ENCODE measurements at places on chromosomes 7 and 10. TPM values are rescaled to one million over a fixed set of nuclear protein-coding genes. Genes with fewer than 3 reads are reported as not detected.

- DNase-seq: no peak
These were observed 116.2 kb downstream of the LSMEM1 start for GRCh38 chr7:112596981-112597380.

DNA sequence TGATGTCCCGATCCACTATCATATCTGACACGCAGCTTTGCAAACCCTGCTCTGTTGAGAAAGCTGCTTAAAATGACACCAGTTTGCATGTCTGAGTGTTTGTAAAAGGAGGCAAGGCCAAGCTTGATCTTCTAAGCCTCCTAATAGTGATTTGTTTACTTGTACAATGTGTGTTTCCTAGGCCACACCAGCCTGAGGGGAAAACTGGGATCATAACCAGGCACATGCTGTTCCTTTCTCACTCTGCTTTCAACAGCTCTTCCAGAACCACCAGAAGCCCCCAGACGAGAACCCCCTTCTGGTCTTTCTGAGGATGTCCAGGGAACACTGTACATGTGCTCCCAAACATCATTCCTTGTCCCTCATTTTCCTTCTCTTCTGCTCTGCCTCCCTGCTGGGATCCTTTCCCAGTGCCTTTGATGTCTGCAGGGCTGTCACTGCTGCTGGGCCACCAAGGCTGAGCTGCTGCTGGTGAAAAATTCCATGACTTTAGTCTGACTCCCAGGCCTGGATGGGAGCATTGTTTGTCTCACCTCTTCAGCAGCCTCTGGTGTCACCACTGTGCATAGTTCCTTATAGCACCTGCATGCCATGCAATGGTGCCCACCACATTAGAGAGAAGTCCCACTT is 4.0 kb upstream of the LGI1 start:
- DNase-seq: peak; percentile 23

DNA sequence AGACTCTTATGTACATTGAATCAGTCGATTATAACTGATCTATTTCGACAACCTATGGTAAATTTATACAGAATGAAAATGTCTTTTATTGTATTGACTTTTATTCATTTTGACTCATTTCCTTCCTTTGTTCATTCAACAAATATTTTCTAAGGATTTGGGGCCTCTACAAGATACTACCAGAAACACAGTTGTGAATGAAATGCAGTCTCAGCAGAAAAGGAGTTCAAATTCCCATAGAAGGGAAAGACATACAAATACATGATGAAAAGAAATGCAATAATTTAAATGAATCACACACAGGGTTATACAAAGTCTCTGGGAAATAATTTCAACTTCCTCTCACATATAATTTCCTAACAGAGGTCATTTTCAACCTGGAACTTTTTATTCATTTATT is 134.0 kb upstream of the SEMA3A start:
- no peak for DNase-seq

DNA sequence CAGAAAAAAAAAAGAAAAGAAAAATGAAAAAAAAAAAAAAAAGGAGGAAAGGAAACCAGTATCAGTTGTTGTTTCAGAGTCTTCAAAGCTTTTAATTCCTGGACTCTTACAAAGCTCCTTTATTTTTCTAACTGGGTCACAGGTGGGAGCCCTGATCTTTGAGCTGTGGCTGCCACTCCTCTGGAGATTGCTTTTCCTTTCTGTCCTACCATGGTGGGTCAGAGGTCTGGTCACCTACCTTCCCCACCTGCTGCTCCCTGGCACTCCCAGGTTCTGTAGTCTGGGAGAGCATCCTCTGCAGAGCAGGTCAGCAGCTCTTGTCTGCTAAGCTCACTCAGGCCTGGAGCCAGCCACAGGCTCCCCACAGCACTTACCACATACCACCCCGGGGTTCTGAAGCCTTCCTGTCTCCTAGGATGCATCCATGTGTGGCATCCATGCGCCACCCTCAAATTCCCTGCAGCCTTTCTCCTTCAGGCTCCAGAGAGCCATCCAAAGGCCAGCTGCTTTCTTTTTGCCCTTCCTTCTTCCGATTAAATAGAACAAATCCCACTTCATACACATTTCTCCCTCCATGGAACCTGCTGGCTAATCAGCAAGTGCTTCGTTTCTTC is 73.2 kb upstream of the TPK1 start:
- DNase-seq: peak; percentile 32

- DNase-seq: no peak
These were observed 1.9 kb upstream of the NRF1 start for GRCh38 chr7:129609666-129610065.

Gene TRPV5
- total RNA-seq: not detected
